ENCODE measurements at places on chromosomes 4 and X.
A peak's percentile ranks its signal among the peaks of the same experiment; 100 is the strongest.

DNA sequence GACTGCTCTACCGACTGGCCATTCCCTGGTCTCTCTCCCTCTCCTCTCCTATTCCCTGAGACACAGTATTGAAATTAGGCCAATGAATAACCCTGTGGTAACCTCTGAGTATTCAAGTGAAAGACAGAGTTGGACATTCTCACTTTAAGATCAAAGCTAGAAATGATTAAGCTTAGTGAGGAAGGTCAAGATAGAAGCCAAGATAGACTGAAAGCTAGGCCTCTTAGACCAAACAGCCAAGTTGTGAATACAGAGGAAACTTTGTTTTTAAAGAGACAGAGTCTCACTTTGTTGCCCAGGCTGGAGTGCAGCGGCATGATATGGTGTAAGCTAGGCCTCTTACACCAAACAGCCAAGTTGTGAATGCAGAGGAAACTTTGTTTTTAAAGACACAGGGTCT, 64.6 kb downstream of the KDM6A start:
- no peak for DNase-seq

GRCh38 chr4:84480082-84480481, 19.0 kb downstream of the NKX6-1 start:
- DNase-seq = peak; percentile 41

GRCh38 chrX:3129256-3129655, 88.0 kb downstream of the ARSF start:
- no peak for DNase-seq

DNA sequence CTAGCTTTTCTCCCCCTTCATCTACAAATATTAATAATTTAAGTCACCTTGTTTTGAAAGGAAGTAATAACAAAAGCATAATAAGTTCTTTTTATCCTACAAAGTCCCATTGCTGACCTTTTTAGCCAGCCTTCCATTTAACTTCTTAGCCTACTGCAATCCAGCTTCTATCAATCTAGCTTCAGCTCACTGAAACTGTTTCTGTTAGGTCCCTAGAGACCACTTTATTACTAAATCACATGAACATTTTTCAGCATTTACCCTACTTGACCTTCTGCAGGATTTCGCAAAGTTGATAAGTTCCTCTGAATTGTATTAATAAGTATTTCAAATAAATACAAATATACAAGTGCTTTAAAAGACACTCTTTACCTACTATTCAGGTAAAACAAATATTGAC, 186.5 kb downstream of the ANTXR2 start:
- DNase-seq = no peak
